Fibroblast of skin of right quadriceps (primary cell): ENCODE measurements at places on chromosomes 7 and 10.

DNA sequence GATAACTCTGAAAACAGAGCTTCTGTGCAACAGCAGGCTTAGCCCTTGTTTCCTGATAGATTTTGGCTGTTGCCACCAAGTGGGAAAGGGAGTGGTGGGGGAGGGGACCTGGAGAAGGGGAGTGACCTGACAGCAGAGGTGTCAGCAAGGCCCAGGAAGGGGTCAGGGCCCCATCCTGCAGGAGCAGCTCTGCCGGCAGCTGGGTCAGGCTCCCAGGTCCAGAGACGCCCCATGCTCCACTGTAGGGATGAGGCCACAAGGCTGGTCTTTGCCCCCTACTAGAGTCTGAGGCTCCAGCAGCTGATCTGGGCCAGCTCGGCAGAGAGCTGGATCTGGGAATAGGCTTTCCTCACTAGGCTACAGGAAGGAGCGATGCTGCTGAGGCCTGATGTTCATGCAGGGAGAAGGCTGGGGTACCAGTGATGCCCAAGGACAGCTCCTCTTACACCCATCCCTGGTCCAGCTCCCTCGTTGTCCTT, 44.0 kb upstream of the ZMIZ1 start:
- DNase-seq: no peak

- DNase-seq: no peak
These were observed 7.1 kb downstream of the NACAD start for GRCh38 chr7:45081670-45081974.

DNA sequence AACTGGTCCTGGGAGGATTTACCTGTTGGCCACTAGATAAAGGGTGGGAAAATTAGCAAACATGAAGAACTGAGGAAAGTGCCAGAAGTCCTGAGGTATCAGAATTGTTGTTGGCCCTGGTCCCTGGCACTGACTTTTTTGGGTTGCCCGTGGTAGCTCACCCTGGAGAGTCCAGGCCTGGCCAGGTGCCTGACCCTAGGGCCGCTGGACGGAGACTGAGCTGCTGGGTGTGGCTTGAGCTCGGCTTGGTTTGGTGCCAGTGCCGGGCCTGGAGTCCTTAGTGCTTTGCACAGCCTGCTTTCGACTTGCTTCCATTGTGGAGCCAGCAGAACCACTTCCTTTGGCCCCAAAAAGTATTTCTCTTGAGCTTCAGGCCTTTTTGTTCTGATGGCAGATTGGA, 12.9 kb downstream of the MDH2 start:
- no peak for DNase-seq

DNA sequence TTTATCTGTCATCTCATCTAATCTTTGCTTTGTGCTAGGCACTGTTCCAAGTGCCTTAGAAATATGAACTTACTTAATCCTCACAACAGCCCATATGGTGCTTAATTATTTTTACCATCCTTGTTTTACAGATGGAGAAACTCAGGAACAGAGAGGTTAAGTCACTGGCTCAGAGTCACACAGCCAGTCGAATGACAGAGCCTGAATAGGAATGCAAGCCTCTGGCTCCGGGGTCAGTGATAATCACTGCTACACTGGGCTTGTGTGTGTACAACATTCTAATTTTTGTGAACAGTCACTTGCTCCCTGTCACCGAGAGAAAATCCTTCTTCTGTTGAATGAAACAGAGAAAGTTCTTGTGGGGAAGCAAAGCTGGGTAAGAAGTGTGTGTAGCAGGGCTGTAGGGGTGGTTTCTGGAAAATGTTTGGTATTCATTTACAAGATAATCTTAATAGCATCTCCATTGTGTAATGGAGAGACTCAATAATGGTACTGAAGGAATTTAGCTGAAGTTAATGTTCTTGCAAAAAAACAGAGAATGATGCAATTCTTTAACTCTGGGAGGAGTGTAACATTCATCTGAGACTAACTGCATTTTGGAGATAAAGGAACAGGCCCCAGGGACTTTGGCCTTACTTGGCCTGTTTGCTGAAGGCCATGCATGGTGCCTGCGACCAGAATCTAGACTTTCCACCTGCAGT, 290.6 kb downstream of the FRMD4A start:
- peak; percentile 84 for DNase-seq

DNA sequence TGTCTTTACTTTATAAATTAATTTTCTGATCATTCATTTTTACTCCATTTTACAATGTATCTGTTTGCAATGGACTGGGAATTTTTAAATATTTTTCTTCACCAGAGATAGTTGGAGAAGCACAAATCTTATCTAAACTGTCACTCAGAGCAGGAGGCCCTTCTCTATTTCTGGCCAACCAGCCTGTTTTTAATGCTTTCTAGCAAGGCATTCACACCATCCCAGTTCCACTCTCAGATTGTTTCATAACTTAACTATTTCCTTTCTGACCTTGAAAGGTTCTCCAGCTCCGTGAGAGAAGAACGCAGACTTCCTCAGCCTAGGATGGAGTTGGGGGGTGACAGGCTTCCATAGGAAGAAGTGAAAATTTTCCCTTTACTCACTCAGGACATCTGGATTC, 155.8 kb downstream of the SKIDA1 start:
- peak; percentile 63 for DNase-seq

DNA sequence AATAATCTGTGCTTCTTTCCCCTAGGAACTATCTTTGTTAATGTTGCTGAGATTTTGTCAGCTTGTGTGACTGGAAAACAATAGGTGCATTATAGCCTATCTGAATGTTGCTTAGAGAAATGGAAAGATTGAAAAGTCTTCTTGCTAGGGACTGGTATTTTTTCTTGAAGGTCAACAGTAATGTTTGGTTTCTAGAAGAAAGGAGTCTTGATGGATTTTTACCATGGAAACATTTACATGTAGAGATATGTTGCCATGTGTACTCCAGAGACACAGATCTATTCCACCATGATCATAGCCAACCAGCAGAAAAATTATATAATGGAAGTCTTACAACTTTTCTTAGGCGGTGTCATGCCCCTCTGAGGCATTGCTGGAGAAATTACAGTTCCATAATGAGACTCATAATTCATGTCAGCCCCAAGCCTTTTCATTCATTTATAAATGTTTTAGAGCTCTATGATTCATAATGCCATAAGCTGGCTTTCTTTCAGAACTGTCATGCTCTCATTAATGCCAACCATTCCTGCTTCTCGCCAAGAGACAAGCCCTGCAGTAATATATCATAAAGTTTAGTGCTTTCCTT, 175.1 kb upstream of the PTPRZ1 start:
- peak; percentile 4 for DNase-seq

DNA sequence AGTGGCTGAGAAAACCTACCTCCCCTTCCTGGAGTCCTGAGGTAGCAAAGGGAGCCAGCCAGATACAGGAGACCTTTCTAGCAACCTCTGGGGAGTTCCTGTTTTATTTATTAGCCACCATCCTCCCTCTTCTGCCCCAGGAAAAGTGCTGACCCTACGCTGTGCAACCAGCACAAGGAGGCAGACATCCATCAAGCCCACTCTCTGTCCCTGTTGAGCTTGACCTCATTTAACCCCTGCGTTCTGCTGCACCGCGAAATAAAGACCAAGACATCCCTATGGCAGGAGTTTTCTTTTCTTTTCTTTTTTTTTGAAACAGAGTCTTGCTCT, 25.3 kb upstream of the ANKRD2 start:
- DNase-seq: no peak

DNA sequence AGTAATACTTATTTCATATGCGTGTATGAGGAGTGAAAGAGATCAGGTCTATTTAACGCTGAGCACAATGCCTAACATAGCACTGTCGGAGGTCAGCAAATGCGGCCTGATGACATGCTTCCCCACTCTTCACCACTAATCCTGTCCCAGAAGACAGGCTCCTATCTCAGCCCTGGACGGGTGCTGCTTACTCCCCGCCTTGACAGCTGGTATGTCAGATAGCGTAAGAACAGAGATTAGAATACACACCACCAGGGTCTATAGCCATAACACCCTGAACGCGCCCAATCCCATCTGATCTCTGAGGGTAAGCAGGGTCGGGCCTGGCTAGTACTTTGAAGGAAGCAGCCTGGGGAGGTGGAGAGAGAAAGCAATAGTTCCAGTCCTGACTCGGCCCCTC, 32.3 kb upstream of the TM9SF3 start:
- no peak for DNase-seq

GRCh38 chr7:158476331-158476932, 111.2 kb downstream of the PTPRN2 start:
- no peak for DNase-seq

DNA sequence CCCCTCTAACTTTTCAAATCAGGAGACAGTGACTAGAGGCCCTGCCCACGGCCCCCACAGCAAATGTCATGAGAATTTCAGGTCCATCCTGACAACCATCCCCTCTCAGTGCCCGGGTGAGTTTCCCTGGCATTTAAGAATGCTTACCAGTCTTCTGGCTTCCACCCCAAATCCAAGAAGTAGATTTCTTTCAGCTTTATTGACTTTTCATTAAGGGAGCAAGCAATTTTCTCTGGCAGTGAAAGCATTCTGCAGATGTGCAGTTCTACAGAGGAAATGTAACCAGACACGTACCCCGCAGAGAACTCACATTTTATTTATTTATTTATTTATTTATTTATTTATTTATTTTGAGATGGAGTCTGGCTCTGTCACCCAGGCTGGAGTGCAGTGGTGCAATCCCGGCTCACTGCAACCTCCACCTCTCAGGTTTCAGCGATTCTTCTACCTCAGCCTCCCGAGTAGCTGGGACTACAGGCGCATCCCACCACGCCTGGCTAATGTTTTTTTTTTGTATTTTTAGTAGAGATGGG, 120.9 kb upstream of the KCTD7 start:
- no peak for DNase-seq
